ENCODE measurements at places on chromosomes 1 and 21. TPM values are rescaled to one million over a fixed set of nuclear protein-coding genes. Genes with fewer than 3 reads are reported as not detected.

GRCh38 chr21:28550057-28550825 lies 442.4 kb downstream of the LTN1 start:
- no peak for DNase-seq

Gene SPATC1L
- total RNA-seq, result 6.2 TPM

GRCh38 chr1:75341537-75341936 lies 207.3 kb downstream of the LHX8 start:
- DNase-seq, result no peak

- no peak for DNase-seq
Measured at GRCh38 chr1:67570486-67571143, 114.4 kb upstream of the GADD45A start.

DNA sequence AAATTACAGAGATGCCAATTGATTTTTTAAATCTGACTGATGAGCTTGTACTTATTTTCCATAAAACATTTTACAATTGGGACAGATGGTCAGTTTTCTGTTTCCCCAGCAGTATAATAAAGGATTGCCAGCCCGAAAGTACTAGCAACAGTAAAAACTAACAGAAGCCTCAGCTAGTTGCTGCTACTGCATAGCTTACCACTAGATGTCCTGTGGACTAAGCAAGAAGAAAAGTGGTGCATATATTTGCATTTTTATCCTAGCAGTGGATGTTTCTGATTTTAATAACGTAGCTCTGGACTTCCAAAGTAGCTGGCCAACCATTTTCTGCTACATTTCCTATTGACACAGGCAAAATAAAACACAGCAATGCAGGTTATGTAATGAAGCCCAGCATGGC lies 241.5 kb downstream of the BARHL2 start:
- DNase-seq, result no peak
